Sigmoid colon (tissue), 7 donors: ENCODE measurements at places on chromosomes 11 and 22. TPM values are rescaled to one million over a fixed set of nuclear protein-coding genes. Genes with fewer than 3 reads are reported as not detected.

Gene LUZP2
- total RNA-seq: 0.16 TPM

Gene USP28
- total RNA-seq: 25.0 TPM

Gene B3GAT1
- total RNA-seq: 0.28 TPM

Gene MPEG1
- 23.5 TPM for total RNA-seq

Gene BLID
- 1.6 TPM for total RNA-seq

Gene EMID1
- 2.1 TPM for total RNA-seq

Gene ST3GAL4
- 69.2 TPM for total RNA-seq

Gene RCOR2
- 0.68 TPM for total RNA-seq

Gene IL10RA
- total RNA-seq: 13.0 TPM

Gene GDPD5
- 7.5 TPM for total RNA-seq

Gene NAALAD2
- 3.6 TPM for total RNA-seq

Gene ACAT1
- total RNA-seq: 225 TPM

Gene EFCAB6
- total RNA-seq: 1.8 TPM

Gene MUC5B
- total RNA-seq: not detected

Gene MAPK8IP1
- 15.5 TPM for total RNA-seq

Gene OR2AG2
- 0.41 TPM for total RNA-seq

Gene UCP2
- 38.8 TPM for total RNA-seq

Gene GGTLC3
- not detected for total RNA-seq

Gene NCR3LG1
- total RNA-seq: 2.9 TPM

Gene LRRC32
- 30.7 TPM for total RNA-seq

Gene C11orf86
- total RNA-seq: not detected

Gene VPS26B
- 53.7 TPM for total RNA-seq

Gene GLYAT
- not detected for total RNA-seq

Gene ANO9
- 0.36 TPM for total RNA-seq

Gene CLMP
- total RNA-seq: 155 TPM

Gene KIF18A
- 0.41 TPM for total RNA-seq

Gene PAMR1
- total RNA-seq: 14.8 TPM

Gene PAX6
- not detected for total RNA-seq

Gene KCTD14
- total RNA-seq: 4.5 TPM

Gene TTC9C
- 24.2 TPM for total RNA-seq

Gene FOSL1
- 2.8 TPM for total RNA-seq

Gene MICALL1
- 109 TPM for total RNA-seq

Gene MS4A6A
- 109 TPM for total RNA-seq

Gene CARD18
- not detected for total RNA-seq

Gene FIBP
- 37.5 TPM for total RNA-seq

Gene CECR2
- 1.1 TPM for total RNA-seq

Gene NECTIN1
- total RNA-seq: 1.7 TPM

Gene CSNK2A3
- total RNA-seq: 1.8 TPM

Gene FGF19
- total RNA-seq: not detected
